ENCODE measurements at places on chromosomes 2 and 18.
A peak's percentile ranks its signal among the peaks of the same experiment; 100 is the strongest.

- DNase-seq: no peak
Measured at GRCh38 chr2:218961229-218961628, 1.8 kb downstream of the CDK5R2 start.

DNA sequence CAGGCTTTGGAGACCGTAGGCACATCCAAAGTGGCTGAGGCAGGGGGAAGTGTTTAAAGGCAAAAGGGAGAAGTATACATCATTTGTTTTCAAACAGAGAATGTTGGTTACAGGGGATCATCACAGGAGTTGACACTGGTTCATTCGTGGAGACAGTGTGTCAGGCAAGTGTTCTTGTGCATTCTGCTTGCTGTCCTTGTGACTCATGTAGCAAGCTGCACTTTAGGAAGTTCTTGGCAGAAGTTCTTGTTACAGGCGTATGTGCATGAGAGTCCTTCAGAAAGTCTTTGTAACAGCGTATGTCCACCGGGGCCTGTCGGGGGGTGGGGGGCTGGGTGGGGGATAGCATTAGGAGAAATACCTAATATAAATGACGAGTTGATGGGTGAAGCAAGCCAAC lies 36.5 kb upstream of the B4GALT6 start:
- DNase-seq: no peak

- DNase-seq: no peak
Measured at GRCh38 chr2:202933139-202933510, 21.1 kb downstream of the CARF start.

DNA sequence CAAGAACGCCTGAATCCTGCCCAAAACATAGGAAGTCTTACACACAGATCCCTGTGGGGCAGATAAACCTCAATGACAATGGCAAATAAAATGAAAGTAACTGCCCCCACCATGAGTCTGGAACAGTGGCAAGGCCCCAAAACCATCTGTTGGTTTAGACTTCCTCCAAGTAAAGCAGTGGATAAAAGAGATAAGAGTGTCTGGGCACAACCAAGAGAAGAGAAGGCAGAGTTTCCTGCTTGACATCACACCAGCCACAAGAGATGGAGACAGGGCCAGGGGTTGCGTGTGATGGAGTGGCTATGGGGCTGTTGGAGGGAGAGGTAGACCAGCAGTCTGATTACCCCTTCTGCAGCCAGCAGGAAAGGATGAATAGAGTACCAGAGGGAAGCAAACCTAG lies 212.1 kb upstream of the POU3F3 start:
- no peak for DNase-seq

GRCh38 chr2:104412384-104412783 lies 441.5 kb upstream of the POU3F3 start:
- DNase-seq: peak; percentile 16
